ENCODE measurements at places on chromosomes 11 and 22.

- DNase-seq: no peak
Observed at GRCh38 chr11:20511982-20512381, 87.4 kb upstream of the SLC6A5 start.

GRCh38 chr11:130588471-130588870, 140.0 kb downstream of the ADAMTS15 start:
- no peak for DNase-seq

DNA sequence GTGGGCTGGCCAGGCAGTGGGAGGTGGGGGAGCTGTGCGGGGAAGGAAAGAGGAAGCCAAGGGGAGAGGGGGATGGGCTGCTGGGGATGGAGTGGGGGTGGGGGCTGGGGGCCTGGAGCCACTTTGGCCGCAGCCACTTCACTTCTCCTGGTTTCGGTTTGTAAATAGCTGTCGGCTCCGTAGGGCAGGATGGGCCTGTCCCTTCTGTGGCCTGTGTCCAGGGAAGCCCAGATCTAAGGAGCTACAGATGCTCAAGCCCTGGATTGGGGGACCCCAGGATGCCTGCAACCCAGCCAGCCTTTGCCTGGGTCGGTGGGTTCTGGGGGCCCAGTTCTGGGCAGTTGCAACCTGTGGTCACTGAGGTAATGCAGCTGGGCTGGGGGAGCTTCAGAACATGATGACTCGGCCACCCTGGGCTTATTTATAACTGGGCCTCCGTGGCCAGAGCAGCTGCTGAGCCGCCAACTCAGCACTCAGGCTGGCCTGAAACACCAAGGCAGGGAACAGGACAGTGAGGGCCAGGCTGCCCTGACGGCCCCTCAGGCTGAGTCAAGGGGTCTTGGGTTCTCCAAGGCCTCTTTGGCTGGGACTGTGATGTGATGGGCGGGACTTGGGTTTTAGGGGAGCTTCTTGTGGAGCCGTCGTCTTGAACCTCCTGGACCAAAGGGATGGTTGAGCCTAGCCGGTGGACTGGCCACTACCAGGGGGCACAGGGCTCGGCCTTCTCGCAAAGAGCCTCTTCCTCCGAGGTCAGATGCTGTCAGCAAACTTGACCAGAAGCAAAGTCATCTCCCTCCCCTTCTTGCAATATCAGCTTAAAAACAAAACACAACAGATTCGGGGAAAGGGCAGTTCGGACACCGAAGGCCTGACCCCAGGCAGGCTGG, 15.0 kb upstream of the SLC39A13 start:
- no peak for DNase-seq

- DNase-seq: no peak
Observed at GRCh38 chr11:46450846-46451477, 59.4 kb upstream of the CHRM4 start.

DNA sequence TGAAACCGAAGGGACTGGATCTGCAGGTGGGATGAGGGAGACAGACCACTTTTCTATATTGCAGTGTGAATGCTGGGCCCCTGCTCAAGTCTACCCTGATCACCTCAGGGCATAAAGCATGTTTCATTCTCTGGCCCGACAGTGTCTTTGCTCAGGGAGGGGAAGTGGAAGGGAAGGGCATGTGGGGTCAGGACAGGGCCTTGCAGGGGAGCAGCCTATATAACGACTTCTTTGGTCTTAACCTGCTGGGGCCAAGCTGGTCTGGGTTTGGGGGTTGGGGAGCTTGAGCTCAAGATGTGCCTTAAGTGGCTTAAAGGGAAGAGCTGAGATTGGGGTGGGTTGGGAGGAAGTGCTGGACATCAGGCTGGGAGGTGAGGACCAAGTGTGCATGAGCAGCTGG, 86.4 kb downstream of the GDPD4 start:
- DNase-seq: no peak

DNA sequence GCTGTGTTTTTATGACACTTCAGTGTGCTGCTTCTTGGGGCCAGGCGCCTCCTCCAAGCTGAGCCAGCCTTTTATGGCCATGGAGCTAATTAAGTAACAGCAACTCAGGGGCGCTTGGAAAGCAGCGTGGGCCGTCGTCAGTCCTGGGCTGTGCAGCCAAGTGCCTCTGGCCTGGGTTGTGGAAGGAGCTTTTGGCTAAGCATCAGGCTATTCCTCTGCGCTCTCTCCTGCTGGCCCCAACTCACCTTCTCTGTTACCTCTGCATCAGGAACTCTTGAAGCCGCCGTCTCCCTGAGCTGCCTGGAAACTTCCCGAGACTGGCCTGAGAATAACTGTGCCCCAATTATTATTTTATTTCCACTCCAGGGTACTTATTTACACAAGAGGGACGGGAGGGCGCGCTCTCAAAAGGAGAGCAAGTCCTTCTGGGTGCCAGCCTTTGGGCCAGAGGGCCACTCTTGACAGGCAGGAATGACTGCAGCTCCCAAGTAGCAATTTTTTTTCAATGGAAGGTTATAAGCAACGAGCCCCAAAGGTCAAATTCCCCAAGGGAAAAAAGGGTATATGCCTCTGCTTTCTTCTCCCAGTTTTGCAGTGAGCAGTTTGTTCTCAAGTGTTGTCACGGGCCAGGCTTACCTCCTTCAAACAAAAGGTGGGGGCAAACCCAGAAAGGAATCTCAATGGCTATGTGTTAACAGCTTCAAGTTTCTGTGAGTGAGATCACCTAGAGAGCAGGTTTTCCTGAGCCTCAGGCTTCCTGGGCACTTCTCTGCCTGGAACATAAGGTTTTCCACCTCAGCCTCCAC, 38.5 kb upstream of the NAV2 start:
- DNase-seq: no peak

DNA sequence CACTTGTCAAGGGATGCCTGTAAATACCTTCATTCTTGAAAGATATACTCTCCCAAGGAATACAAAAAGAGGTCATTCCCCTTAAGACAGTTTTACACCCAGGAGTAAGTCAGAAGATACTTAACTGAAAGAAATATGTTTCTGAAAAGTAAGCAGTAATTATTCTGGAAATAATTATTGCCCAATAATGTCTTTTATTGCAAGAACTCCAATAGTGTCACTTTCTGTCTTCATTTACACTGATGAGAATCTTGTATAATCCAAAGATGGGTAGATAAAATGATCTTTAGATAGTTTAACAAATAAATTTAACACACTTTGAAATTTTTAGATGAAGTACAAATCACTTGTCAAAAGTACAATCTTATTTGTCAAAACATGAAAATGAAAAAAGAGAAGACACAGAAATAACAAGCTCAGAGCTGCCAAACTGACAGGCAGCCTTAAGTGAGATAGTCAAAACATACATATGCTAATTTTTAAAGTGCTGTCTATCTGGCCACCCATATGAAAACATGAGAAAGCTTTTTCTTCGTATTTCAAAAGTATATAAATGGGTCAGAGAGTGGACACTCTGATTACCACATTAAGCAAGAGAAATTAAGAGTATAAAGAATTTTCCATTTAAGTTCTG, 225.1 kb downstream of the TTC28 start:
- no peak for DNase-seq

GRCh38 chr11:61983419-61983818, 16.0 kb upstream of the FTH1 start:
- DNase-seq: no peak

- DNase-seq: no peak
Observed at GRCh38 chr11:73099512-73100266, 42.4 kb downstream of the FCHSD2 start.

Measured in GM12891 (cell line).